A549 treated with CpdA at 1 μM for 4 hours (cell line): ENCODE measurements at places on chromosomes 5 and 9. TPM values are rescaled to one million over a fixed set of nuclear protein-coding genes. Genes with fewer than 3 reads are reported as not detected.

The ANKRD55 gene
- total RNA-seq, result 0.03 to 0.09 TPM in 2 of 5 replicates, not detected in the others

The SIL1 gene
- total RNA-seq, result 24.5 to 27.2 TPM (median 26.5 TPM) in 5 replicates

The CMYA5 gene
- 0.10 to 0.24 TPM (median 0.22 TPM) in 5 replicates for total RNA-seq

The CENPK gene
- 29.7 to 35.5 TPM (median 31.2 TPM) in 5 replicates for total RNA-seq

The PTPRD gene
- 0.17 to 0.42 TPM (median 0.20 TPM) in 5 replicates for total RNA-seq

The HMMR gene
- total RNA-seq, result 23.3 to 36.2 TPM (median 26.7 TPM) in 5 replicates

The ENHO gene
- 1.3 to 2.3 TPM (median 2.0 TPM) in 5 replicates for total RNA-seq

The GABRA6 gene
- total RNA-seq, result not detected in 5 replicates

The PDGFRB gene
- total RNA-seq, result 0.08 to 0.34 TPM (median 0.18 TPM) in 5 replicates

The GPR151 gene
- not detected in 5 replicates for total RNA-seq

The PFN3 gene
- not detected in 5 replicates for total RNA-seq

The SREK1IP1 gene
- 6.8 to 11.0 TPM (median 8.2 TPM) in 5 replicates for total RNA-seq

The TRPM3 gene
- not detected in 5 replicates for total RNA-seq

The PHF19 gene
- total RNA-seq, result 87.0 to 139 TPM (median 128 TPM) in 5 replicates

The FAM114A2 gene
- total RNA-seq, result 8.6 to 14.8 TPM (median 9.2 TPM) in 5 replicates

The SPATA31D4 gene
- not detected in 5 replicates for total RNA-seq

The S100Z gene
- not detected in 5 replicates for total RNA-seq

The STKLD1 gene
- 0.23 to 1.4 TPM (median 0.81 TPM) in 5 replicates for total RNA-seq

The BARHL1 gene
- 0.06 TPM in 1 of 5 replicates, not detected in the others for total RNA-seq

The SHOC1 gene
- 0.01 TPM in 1 of 5 replicates, not detected in the others for total RNA-seq

The ASPN gene
- not detected in 5 replicates for total RNA-seq

The RNF180 gene
- 0.15 to 0.31 TPM (median 0.20 TPM) in 5 replicates for total RNA-seq

The GRM6 gene
- not detected in 5 replicates for total RNA-seq

The EGR1 gene
- total RNA-seq, result 7.3 to 12.6 TPM (median 11.2 TPM) in 5 replicates

The OBP2B gene
- not detected in 5 replicates for total RNA-seq

The ENDOG gene
- 13.5 to 31.4 TPM (median 28.3 TPM) in 5 replicates for total RNA-seq

The GARIN3 gene
- total RNA-seq, result not detected in 5 replicates

The GNE gene
- 11.3 to 16.7 TPM (median 13.7 TPM) in 5 replicates for total RNA-seq

The CTXN3 gene
- total RNA-seq, result not detected in 5 replicates

The IFNA2 gene
- total RNA-seq, result not detected in 5 replicates

The GDA gene
- total RNA-seq, result 1.1 to 1.7 TPM (median 1.2 TPM) in 5 replicates

The CARTPT gene
- total RNA-seq, result not detected in 5 replicates

The NUTM2F gene
- not detected in 5 replicates for total RNA-seq

The PRLR gene
- 0.08 to 0.15 TPM (median 0.11 TPM) in 4 of 5 replicates, not detected in the other for total RNA-seq

The F2R gene
- total RNA-seq, result 35.2 to 56.9 TPM (median 52.2 TPM) in 5 replicates

The CDKN2B gene
- not detected in 5 replicates for total RNA-seq

The DAB2 gene
- total RNA-seq, result 10.6 to 13.9 TPM (median 11.5 TPM) in 5 replicates

The ARL14EPL gene
- total RNA-seq, result 0.07 to 0.69 TPM (median 0.39 TPM) in 5 replicates

The TIMD4 gene
- total RNA-seq, result 0.91 to 1.9 TPM (median 1.6 TPM) in 5 replicates

The MCC gene
- 0.14 to 0.38 TPM (median 0.25 TPM) in 5 replicates for total RNA-seq

The TSSK1B gene
- total RNA-seq, result not detected in 5 replicates

The KIF24 gene
- 3.4 to 3.8 TPM (median 3.6 TPM) in 5 replicates for total RNA-seq

The KCNIP1 gene
- not detected in 5 replicates for total RNA-seq

The NR5A1 gene
- total RNA-seq, result 0.08 TPM in 1 of 5 replicates, not detected in the others

The C5orf24 gene
- total RNA-seq, result 16.7 to 26.4 TPM (median 22.7 TPM) in 5 replicates

The C1QTNF2 gene
- total RNA-seq, result 0.14 to 0.16 TPM (median 0.15 TPM) in 4 of 5 replicates, not detected in the other
